ENCODE measurements at places on chromosomes 7 and 10.

DNA sequence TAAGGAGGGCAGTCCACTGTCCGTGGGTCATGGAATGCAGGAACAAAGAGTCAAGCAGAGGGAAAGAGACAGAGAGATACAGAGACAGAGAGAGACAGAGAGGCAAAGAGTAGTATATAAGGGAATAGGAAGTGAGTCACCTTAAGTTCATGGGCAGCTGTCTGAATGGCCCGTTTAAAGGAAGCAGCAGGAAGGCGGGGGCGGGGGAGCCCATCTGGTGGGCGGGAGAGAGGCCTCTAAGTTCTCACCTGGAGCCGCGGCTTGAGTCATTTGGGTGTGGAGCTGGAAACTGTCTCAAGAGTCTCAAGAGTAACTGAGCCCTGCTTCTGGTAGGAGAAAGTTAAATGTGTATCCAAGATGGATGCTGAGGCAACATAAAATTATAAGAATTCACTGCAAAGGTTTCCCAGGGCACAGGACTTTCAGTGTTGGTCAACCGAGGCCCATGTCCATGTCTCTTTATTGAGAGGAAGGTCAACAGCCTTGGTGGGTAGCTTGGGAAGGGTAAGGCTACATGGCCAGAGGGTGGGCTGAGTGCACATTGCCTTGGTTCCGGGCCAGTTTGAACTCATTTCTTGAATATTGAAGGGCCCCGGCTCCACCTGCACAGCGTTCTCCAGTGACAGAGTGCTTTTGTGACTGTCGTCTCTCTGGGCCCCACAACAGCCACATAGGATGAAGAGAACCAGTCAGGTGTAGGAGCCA, 85.5 kb upstream of the CACUL1 start:
- DNase-seq = no peak

GRCh38 chr7:142754681-142755575, 5.7 kb downstream of the PRSS1 start:
- DNase-seq = no peak

DNA sequence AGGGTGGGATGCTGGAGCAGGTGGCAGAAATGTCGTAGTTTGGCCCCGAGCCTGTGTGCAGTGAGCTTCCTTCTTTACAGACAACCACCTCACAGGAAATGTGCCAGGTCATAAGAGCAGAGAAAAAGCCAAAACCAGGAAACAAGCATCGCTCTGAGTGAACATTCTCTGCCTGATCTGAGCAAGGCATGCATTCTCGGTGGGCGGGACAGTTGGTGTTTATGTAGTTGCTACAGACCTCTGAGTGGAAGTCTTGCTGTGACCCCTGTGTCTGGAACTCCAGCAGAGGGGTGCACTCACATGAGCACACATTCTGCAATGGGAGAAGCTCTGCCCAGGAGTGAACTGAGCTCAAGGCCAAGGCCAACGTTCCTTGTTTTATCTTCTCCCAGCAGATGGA, 230.1 kb downstream of the TCERG1L start:
- DNase-seq = no peak

GRCh38 chr10:74969093-74969492, 142.4 kb upstream of the SAMD8 start:
- DNase-seq = no peak

DNA sequence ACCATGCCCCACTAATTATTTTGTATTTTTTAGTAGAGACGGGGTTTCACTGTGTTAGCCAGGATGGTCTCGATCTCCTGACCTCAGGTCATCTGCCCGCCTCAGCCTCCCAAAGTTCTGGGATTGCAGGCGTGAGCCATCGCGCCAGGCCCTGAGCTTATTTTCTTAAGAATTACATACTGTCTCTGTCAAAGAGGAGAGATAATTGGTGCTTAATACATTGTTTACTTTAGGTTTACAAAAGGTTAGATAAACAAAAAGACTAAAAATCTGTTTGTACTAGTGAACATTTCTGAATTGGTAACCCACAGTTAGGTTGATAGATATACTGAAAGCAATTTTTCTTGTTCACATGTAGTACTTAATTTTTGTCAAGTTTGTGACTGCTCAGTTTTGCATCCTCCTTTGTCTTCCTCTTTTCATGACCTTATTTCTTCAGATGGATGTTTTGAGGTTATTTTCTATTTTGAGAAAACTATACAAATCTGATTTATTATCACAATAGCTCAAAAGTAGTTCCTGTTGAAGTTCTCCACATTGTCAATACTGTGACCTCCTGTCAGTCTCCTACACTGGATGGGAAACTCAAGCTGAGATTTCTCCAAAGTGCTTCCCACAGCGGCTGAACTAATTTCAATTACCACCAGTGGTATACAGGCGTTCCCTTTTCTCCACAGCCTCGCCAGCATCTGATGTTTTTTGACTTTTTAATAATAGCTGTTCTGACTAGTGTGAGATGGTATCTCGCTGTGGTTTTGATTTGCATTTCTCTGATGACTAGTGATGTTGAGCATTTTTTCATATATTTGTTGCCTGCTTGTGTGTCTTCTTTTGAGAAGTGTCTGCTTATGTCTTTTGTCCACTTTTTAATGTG, 22.5 kb downstream of the HHEX start:
- no peak for DNase-seq

- DNase-seq = no peak
Measured at GRCh38 chr7:80885757-80886156, 33.1 kb downstream of the SEMA3C start.

All from CD4-positive, alpha-beta T cell treated with Interleukin-10 for 1 hour (primary cell).